Bladder microvascular endothelial cell (primary cell): ENCODE measurements at places on chromosomes 3 and 15. TPM values are rescaled to one million over a fixed set of nuclear protein-coding genes. Genes with fewer than 3 reads are reported as not detected.

OR5H6 gene
- total RNA-seq: not detected in 2 replicates

TRH gene
- not detected in 2 replicates for total RNA-seq

HAUS2 gene
- total RNA-seq: 24.4 and 25.7 TPM in 2 replicates

PLSCR2 gene
- total RNA-seq: 0.31 TPM in 1 of 2 replicates, not detected in the other

ROPN1 gene
- not detected in 2 replicates for total RNA-seq

THRB gene
- total RNA-seq: under 0.01 TPM in 2 replicates

SLC7A14 gene
- total RNA-seq: 0.16 and 1.3 TPM in 2 replicates

HES1 gene
- total RNA-seq: 27.6 and 34.2 TPM in 2 replicates

C3orf33 gene
- total RNA-seq: 0.65 and 1.6 TPM in 2 replicates

CYP8B1 gene
- total RNA-seq: not detected in 2 replicates

ZNF385D gene
- total RNA-seq: 2.3 and 3.2 TPM in 2 replicates

PLSCR5 gene
- total RNA-seq: not detected in 2 replicates

ANKRD63 gene
- not detected in 2 replicates for total RNA-seq

PCOLCE2 gene
- total RNA-seq: 0.49 and 0.50 TPM in 2 replicates

SEMA3F gene
- 36.8 and 47.1 TPM in 2 replicates for total RNA-seq

NR2E3 gene
- total RNA-seq: 0.50 TPM in 1 of 2 replicates, not detected in the other

IL1RAP gene
- 3.9 and 8.1 TPM in 2 replicates for total RNA-seq

PLA2G4B gene
- total RNA-seq: 0.16 and 1.7 TPM in 2 replicates

ZBED2 gene
- not detected in 2 replicates for total RNA-seq

SELENOS gene
- total RNA-seq: 47.4 and 66.5 TPM in 2 replicates

CDV3 gene
- total RNA-seq: 116 and 244 TPM in 2 replicates

PARP14 gene
- 93.1 and 159 TPM in 2 replicates for total RNA-seq

TIMP4 gene
- 0.82 and 0.97 TPM in 2 replicates for total RNA-seq

TIGIT gene
- not detected in 2 replicates for total RNA-seq

RASGRP1 gene
- under 0.01 and 0.57 TPM in 2 replicates for total RNA-seq

SLC15A2 gene
- under 0.01 and 0.31 TPM in 2 replicates for total RNA-seq

COL6A6 gene
- total RNA-seq: not detected in 2 replicates

ESYT3 gene
- total RNA-seq: not detected in 2 replicates

CNTN6 gene
- not detected in 2 replicates for total RNA-seq

INSYN1 gene
- total RNA-seq: 0.13 and 0.16 TPM in 2 replicates

SERF2 gene
- 294 and 418 TPM in 2 replicates for total RNA-seq

ZIC1 gene
- not detected in 2 replicates for total RNA-seq

CCK gene
- not detected in 2 replicates for total RNA-seq

LRRC34 gene
- 0.16 and 1.3 TPM in 2 replicates for total RNA-seq

P2RY12 gene
- not detected in 2 replicates for total RNA-seq

CSPG5 gene
- 0.16 and 1.4 TPM in 2 replicates for total RNA-seq

GADL1 gene
- under 0.01 TPM in 1 of 2 replicates, not detected in the other for total RNA-seq

RPL22L1 gene
- total RNA-seq: 23.5 and 40.8 TPM in 2 replicates

ROBO2 gene
- under 0.01 and 0.06 TPM in 2 replicates for total RNA-seq

CLDN1 gene
- total RNA-seq: 0.16 and 4.7 TPM in 2 replicates

CFAP161 gene
- 0.19 and 0.65 TPM in 2 replicates for total RNA-seq

CCRL2 gene
- 2.5 and 6.3 TPM in 2 replicates for total RNA-seq
